ENCODE measurements at places on chromosomes 1 and 21.

DNA sequence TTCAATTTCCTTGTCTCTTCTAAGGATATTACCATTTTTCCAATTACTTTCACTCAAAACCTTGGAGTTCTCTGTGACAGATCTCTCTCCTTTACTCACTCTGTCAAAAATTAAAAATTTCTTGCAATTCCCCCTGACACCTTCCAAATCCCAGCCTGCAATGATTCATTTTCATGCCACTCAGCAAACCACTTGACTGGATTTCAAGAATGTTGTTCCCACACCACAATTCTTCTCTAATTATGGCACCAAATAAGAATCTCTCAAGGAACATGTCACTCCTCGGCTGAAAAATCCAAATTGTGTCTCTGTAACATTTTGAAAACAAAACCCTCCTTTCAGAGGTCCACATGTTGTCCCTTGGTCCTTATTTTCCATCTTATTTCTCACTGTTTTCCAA, 438.9 kb upstream of the ZP4 start:
- no peak for DNase-seq

- DNase-seq: no peak
Measured at GRCh38 chr1:55695552-55695951, 480.4 kb upstream of the USP24 start.

GRCh38 chr1:29576510-29576909, 340.2 kb downstream of the PTPRU start:
- no peak for DNase-seq

GRCh38 chr1:109427171-109427467, 871 bp upstream of the PSMA5 start:
- no peak for DNase-seq

DNA sequence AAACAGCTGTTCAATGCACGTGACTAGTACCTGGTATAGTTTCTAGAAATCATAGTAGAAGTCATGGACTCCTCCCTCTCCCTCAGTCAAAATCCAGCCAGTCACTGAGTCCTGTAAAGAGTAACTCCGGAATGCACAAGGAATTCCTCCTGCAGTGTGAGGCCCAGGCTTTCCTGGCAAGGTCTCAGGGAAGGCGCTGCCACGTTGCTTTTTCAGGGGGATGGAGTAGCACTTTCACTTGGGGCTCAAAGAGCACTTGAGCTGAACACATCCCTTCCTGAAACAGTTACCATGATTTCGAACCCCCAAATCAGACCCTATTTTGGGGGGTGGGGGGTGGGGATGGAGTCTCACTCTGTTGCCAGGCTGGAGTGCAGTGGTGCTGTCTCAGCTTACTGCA, 26.4 kb upstream of the LRRC8D start:
- DNase-seq: no peak

DNA sequence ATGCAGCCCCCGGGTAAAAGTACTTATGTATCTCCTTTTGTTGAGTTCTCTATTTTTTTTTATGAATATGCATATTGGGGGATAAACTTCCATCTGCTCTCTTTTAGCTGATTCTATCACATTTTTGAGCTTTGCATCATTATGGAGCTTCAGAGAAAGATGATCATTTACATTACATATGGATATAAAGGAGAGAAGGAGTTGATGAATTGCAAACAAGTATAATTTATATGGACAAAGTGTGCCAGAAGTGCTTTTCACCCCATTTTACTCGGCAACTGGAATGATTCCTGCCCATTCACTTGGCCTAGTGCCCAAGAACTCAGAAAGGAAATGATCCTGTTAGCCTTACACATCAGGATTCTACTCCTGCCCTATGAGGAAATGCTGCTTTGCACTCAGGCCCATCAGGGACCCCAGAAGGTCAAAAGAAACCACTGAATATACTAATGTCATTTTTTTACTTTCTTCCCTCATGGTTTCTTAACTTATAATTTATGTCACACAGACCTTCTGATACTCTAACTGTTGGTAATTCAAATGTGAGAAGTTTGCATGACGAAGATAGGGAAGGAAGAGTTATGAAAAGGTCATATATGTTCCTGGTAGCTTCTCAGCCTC, 65.6 kb downstream of the SAMSN1 start:
- no peak for DNase-seq

DNA sequence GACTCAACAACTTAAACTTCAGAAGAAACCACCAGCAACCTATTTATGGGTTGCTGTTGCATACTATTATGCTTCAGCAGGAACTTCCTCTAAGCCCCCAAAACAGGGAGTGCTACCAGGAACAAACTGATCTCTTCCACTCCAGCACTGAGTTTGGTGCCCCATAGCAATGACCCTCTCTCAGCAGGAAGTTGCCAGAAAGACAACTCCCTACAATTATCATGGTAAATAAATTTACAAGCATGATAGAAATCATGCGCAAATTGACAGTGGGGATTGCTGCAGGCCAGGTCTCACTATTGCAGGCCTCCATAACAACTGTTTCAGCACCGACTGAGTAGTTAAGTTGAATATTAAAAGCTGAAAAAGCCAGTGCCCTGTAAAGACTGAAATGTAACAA, 180.6 kb downstream of the PLA2G4A start:
- DNase-seq: no peak

DNA sequence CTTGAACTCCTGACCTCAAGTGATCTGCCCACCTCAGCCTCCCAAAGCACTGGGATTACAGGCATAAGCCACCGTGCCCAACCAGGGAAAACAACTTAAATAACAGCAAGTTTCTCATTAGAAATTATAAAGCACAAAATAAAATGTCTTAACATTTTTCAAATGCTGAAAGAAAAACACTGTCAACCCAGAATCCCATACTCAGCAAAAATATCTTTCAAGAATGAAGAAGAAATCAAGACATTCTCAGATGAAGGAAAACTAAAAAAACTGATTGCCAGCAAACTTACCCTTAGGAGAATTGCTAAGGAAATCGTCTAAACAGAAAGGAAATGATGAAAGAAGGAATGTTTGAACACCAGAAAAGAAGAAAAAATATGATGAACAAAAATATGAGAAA, 191.1 kb upstream of the NR5A2 start:
- no peak for DNase-seq

DNA sequence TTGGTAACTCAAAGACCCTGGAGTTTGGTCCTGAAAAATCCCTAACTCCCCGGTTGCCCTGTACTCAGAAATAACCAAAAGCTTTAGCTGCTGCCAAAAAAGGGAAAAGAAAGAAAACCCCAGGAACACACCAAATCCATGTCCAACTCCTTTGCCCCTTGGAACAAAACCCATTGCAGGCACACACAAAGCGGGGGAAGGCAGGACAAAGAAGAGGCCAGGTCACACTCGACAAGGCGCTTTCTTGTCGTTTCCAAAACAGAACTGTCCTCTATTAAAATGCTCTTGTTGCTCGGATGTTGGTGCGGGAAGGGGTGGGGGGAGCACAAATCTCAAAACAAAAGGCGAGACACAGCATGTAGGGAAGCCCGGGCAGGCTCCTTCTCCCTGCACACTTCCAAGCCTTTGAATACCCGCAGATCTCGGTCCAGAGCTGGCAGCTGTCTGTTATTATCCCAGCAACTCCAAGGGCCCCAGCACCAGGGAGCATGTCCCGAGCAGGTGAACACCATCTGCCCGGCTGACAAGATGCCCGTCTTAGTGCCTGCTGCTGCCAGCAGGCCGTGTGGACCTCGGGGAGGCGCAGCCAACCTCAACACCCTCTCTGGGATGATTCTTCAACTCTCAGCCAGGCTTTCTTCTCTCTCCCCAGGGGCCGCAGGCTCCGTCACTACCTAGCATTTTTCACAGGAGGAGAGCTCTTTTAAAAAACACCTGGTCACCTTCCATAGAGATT, 96.4 kb downstream of the SSBP3 start:
- no peak for DNase-seq

GRCh38 chr1:176469450-176470010, 6.6 kb downstream of the PAPPA2 start:
- no peak for DNase-seq

DNA sequence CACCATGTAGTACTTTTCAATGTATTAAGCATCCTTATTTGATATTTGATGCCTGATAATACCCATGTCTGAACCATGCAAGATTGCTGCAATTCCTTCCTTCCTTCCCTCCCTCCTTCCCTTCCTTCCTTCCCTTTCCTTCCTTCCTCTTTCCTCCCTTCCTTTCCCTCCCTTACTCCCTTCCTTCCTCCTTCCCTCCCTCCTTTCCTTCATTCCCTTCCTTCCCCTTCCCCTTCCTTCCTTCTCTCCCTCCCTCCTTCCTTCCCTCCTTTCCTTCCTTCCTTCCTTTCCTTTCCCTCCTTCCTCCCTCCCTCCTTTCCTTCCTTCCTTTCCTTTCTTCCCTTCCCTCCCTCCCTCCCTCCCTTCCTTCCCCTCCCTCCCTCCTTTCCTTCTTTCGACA, 29.7 kb upstream of the TMEM52 start:
- DNase-seq: no peak

- DNase-seq: no peak
Measured at GRCh38 chr1:225407755-225408154, 20.1 kb downstream of the LBR start.

GRCh38 chr1:115412733-115413132, 74.7 kb upstream of the NGF start:
- DNase-seq: no peak
